Activated CD4-positive, alpha-beta T cell treated with anti-CD3 and anti-CD28 coated beads for 36 hours (primary cell): ENCODE measurements at places on chromosomes 5 and 9.

DNA sequence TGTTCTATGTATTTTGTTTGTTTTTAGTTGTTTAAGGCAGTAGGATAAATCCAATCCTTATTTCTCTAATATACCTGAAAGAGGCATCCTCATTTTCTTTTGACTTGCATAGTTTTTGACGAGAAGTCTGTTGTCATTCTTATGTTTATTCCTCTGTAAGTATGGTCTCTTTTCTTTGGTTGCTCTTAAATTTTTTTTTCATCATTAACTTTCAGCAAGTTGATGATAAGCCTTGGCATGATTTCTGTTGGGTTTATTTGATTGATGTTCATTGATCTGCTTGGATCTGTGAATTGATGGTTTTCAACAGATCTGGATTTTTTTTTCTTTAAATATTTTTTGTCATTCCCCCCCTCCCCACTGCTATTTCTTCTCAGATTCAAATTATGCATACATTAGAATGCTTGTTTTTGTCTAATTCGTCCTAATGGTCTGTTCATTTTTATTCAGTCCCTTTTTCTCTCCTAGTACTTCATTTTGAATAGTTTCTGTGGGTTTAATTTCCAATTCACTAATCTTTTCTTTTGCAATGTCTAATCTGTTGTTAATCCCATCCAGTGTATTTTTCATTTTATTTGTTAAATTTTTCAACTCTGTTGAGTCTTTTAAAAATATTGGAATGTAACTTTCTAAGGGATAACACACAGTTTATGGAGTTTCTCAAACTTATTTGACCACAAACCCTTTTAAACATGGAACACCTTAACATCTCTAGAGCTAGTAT, 495.9 kb downstream of the CSNK1G3 start:
- DNase-seq = no peak

DNA sequence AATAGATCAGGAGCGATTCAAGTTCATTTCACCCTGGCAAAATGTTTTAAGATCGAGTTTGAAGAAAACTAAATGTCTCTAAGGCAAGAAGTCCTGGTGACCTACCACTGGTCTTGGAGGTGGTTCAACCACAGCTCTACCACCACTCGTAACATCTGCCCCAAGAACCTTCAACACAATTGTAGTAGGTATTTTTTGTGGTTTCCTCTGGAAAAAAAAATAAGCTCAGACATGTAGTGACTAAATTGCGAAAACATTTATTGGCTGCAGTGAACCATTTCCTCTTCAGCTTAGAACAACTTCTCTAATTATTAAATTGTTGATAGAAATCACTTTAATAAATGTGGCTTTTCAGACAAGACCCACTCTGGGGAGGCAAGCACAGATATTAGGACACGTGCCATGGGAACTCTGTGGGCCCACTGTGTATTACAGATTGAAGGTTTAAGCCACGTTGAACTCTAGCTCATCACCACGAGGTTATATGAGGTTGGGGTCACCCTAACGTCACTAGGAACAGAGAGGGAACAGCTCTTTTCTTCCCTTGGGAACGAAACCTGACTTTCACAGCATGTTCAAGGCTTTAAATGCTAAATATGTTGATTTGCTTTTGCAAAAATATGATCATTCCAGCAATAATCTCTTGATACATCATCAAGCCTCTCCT, 142.9 kb downstream of the HSD17B3 start:
- no peak for DNase-seq

DNA sequence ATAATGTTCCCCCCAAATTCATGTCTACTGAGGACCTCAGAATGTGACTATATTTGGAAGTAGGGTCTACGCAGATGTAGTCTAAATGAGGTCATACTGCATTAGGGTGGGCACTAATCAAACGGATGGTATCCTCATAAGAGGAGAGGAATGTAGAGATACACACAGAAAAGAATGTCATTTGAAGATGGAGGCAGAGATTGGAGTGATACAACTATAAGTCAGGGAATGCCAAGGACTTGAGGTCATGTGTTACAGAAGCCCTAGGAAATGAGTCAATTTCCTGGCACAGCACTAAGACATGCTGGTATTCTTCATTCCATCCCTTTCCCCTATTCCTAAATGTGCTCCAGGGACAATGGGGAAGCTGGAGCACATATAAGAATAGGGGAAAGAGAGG, 758 bp upstream of the PDCD1LG2 start:
- no peak for DNase-seq

GRCh38 chr5:8807636-8808035, 738.2 kb downstream of the SEMA5A start:
- no peak for DNase-seq

DNA sequence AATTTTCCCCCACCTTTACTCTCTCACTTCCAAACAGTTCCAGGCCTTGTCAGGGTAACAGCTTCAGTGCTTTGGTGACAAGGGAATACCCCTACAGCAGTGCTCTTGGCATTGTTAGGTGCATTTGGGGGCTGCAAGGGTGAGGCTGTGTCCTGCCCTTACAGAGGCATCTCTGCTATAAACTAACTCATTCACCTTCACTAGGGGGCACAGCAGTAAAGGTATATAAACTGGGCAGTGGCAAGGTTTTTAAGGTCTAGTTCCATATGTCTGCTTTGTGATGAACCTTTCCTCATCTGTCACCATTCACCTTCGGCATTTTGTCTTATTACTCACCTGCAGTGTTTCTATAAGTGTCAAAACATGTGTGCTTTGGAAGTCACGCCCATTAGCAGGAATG, 79.1 kb upstream of the GPR151 start:
- DNase-seq = no peak

- DNase-seq = no peak
Measured at GRCh38 chr5:147226512-147226911, 8.3 kb upstream of the STK32A start.

DNA sequence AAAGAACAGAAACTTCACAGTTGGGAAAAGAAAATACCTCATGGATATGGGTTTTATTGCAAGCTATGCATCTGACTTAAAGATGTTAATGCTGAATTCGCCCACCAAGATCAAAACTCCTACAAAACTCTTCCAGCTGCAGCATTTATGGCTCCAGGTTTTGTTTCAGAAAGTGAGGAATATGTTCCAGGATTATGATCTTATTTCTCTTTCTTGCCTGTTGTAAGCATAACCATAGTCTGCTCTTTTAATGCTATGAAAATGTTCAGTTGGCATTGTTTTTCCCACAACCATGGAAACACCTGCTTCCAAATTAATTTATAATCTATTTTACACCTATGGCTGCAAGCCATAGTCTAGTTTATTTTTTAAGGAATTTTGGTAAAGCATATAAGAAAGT, 34.9 kb upstream of the FST start:
- no peak for DNase-seq

DNA sequence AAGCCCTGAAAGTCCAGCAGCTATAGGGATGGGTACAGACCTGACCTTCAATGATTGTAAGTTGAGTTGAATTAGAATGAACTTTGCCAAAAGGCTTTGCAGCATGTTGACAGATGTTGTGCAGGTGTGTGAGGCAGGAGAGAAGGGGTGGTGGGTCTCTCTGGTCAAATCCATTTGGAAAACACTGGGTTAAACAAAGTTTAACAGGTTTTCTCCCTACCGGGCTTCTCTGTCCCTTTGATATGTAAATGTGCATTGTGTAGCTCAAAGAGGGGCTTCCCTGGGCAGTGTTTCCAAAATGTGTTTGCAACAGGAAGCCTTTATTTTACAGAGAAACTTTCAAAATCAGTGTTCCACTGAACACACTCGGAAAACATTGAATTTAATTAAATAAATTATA, 72.1 kb upstream of the BRINP1 start:
- no peak for DNase-seq

- DNase-seq = no peak
Measured at GRCh38 chr5:4804691-4805360, 335.3 kb upstream of the ADAMTS16 start.

GRCh38 chr9:2645569-2645968, 24.0 kb downstream of the VLDLR start:
- no peak for DNase-seq

DNA sequence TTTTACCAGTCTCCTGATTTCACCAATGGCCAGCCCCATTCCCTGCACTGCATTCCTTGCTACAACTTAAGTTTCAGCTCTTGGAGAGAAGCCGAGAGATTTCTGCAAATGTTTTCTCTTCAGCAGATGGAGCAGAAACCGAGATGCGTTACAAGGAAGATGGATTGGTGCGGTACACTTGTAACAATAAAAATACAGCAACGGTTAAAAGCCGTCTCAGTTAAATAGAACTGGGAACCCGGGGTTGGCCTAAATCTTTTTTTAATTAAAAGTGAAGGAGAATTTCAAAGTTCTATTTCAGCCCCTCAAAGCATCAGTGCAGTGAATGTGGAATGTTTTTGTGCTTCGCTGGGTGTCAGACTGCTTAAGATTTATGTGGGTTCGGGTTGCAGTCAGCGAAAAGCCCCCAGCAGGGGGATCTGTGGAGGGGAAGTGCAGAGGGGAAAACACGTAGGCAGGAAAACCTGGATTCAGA, 19.8 kb downstream of the BRINP1 start:
- DNase-seq = no peak
